ENCODE measurements at places on chromosomes 4 and X.

DNA sequence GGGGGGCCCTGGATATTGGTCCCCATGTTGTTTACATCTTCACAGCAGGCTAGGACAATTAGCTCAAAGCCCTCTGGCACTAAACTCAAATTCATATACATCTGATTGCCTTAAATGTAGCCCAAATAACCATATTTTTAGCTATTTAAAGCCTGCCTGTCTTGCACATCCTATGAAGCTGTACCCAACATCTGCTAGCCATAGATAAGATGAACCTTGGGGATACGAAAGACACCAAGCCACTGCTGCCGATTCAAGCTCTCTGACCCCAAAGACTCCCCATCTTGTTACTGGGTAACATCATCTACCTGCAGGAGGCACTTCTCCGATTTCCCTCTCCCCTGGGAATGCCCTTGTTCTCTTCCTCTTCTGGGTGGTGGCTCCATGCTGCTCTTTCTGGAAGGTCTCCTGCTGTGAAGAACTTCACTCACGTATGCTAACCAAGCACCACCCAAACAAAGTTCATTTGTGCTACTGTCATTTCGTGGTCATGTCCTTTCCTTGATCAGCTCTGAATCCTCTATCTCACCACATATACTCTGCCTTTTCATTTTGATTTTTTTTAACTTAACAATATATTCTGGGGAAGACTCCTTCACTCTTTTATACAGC lies 107.7 kb upstream of the ATXN3L start:
- no peak for DNase-seq

- DNase-seq, result no peak
Observed at GRCh38 chr4:122045533-122045932, 93.7 kb upstream of the TRPC3 start.

- DNase-seq, result no peak
Observed at GRCh38 chrX:7139202-7140081, 8.1 kb upstream of the STS start.

DNA sequence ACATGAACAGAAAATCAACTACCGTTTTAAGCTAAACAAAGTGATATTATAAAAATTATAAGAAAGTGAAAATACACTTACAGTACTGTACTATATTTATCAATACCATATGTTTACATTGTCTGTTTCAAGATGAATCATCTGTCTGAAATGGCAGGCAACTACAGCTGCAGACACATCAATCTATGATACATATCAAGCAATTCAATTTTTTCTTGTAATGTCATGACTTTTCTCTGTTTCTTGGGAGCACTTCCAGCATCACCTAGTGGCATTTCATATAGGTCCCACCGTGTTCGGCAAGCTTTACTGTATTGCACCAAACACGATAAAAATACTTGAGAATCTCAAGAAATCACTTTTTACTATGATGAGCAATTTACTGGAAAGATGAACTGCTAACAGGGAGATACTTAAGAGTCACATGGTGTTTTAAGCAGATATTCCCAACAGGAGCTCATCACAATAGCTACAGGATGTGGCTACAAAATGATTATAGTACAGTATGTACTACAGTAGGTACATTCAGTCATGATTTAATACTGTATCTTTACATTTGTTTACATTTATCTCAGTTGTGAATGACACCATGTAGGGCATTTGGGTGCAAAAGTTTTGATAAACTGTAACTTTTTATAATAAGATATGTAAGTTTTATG lies 207.4 kb downstream of the ADAM29 start:
- no peak for DNase-seq

DNA sequence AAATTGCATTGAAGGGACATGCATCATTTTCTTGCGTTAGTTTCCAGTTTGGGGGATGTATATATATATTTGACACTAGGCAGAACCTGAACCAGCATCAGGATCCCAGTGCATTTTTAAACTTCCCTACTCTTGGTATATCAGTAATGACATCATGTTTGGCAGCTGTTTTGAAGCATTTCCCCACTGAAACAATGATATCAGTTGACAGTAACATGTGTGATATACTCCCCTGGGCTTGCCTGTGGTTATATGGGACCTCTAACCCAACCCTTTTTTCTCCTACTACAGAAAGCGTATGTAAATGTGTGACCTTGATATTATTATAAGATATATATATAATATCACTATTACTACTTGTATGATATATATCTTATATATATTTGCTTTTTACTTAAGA lies 225.9 kb upstream of the CASK start:
- no peak for DNase-seq

DNA sequence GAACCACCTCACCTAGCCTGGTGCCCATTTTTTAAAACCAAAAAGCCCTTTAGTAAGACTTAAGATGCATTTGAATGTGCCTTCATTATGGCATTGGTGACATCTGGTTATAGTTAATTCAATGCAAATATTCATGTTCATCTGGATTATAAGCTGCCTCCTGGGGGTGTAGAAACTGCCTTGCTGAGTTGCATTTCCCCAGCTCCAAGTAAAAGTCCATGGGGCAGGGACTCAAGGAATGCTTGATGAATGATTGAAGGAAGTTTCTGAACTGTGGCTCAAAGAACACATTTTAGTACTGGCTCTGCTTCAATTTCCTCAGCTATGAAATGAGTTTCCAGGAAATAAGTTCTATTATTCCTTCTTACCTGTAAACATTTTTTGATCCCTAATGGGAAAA lies 18.5 kb upstream of the RBM47 start:
- no peak for DNase-seq

GRCh38 chr4:20368926-20369325 lies 117.2 kb downstream of the SLIT2 start:
- no peak for DNase-seq

- DNase-seq, result no peak
Observed at GRCh38 chr4:77989968-77990367, 67.2 kb upstream of the FRAS1 start.

- DNase-seq, result no peak
Observed at GRCh38 chr4:41058426-41058825, 155.9 kb downstream of the APBB2 start.

GRCh38 chr4:168248176-168248710 lies 70.3 kb downstream of the DDX60 start:
- no peak for DNase-seq

- DNase-seq, result peak; percentile 13
Observed at GRCh38 chr4:109559625-109559982, 442 bp upstream of the MCUB start.

- no peak for DNase-seq
Observed at GRCh38 chrX:45788941-45789348, 588.3 kb upstream of the DIPK2B start.

- no peak for DNase-seq
Observed at GRCh38 chr4:5079581-5079980, 28.3 kb downstream of the STK32B start.

Data from activated T-cell treated with anti-CD3 and anti-CD28 coated beads, Interleukin-2, amount 50 U/mL, for 4 hours (primary cell).